ENCODE measurements at places on chromosomes 4 and X.

DNA sequence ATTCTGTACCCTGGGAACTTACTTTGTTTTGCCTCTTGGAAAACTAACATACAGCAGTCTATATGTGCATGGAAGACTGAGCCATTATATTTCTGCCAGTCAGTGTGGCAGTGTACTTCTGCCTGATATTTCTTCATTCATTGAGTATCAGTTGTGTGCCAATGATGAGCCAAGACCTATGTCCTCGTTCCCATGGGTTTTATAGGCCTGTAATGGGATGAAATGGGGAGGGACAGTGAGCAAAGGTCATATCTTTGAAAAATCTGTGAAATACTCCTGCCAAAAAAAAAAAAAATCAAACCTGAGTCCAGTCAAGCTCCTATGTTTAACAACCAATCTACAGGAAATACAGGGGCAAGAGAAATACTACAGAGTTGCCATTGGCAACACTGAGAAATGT lies 9.1 kb downstream of the NSD2 start:
- no peak for DNase-seq

DNA sequence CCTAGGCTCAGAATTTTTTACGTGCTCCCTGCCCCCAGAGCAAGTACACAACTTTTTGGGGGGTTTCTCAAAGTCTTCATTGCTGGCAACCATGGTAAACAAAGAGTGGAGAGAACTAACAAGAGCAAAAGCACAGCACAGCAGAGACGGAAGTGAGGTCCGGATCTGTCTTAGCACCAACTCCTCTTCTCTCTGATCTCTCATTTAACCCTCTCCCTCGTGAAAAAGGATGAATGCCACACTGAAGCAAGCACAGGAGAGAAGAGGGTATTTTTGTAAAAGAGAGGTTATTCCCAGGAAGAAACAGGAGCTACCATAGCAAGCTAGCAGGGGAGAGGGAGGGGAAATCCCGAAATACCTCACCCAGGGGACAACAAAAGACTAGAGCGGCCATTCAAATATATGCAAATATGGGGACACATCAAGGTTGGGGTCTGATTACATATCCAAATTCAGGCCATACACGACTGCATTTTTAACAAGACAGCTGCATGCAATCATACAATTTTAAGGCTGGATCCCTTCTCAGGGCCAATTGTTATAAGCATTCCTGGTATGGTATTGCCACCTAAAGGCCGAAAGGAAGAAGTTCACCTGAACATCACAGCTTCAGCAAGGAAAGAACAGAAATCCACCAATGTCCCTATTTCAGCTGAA lies 46.6 kb downstream of the CD40LG start:
- peak; percentile 42 for DNase-seq

DNA sequence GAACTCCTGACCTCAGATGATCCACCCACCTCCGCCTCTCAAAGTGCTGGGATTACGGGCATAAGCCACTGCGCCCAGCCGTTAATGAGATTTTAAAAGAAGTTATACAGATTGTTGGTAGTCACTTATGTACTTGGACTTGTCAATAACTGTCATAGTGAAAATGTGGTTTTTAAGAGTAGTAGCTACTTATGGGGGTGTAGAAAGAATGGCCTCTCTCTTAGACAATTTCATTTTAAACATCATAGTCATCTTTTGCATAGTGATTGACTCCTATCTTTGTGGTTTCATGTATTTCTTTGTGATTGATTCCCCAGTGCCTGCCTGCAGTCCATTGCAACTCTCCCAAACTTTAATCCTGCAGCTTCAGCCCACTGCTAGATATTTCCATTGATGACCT lies 17.4 kb downstream of the FAM199X start:
- DNase-seq, result no peak

- DNase-seq, result no peak
These were observed 202.3 kb downstream of the PARM1 start for GRCh38 chr4:75135068-75135825.

DNA sequence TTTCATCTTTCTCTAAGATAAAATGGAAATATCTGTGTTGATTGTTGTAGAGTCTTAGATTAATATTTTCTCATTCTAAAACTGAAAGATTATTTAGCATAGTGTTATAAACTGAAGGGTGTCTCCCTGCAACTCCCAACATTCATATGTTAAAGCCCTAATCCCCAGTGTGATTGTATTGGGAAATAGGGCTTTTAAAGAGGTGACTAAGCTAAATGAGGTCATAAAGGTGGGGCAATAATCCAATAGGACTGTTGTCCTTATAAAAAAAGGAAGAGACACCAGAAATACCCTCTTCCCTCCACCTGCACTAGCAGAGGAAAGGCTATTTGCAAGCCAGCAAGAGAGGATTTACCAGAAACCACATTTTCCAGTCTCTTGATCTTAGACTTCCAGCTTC lies 1626.4 kb downstream of the C4orf33 start:
- DNase-seq, result no peak

DNA sequence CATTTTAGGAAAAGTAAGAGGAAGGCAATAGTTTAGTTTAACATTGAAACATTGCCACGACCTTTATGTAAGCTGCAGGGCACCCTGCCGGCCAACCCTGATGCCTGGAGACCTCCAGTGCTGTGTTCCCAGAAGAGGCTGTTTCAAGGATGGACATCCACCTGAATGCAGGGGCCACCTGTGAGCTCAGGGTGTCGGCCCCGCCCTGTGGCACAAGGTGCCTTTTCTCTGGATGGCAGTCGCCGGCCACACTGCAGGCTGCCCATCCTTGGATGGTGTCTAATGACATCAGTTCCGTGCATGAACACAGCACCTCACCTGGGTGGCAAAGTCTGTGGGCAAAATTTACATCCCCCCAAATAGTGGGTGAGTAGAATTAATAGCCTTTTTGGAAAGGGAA lies 180.0 kb downstream of the AFAP1 start:
- no peak for DNase-seq

GRCh38 chr4:174005422-174005821 lies 278.0 kb downstream of the FBXO8 start:
- no peak for DNase-seq

DNA sequence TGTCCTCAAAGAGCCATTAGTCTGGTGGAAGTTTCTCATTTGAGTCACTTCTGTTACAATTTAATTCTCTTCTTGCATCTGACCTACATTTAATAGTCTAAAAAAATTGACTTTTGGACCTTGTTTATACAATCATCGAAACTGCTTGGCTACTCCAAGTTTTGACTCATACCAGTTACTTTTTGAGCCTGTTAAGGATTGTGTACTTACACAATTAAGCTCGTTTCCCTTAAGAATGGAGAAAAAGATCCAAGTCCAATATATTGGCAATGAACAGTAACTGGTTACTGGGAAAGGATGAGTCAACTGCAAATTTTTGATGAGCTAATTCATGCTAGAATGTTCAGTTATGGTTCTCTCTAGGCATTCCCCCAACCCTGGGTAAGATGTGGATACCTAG lies 58.2 kb downstream of the DCX start:
- DNase-seq, result no peak

DNA sequence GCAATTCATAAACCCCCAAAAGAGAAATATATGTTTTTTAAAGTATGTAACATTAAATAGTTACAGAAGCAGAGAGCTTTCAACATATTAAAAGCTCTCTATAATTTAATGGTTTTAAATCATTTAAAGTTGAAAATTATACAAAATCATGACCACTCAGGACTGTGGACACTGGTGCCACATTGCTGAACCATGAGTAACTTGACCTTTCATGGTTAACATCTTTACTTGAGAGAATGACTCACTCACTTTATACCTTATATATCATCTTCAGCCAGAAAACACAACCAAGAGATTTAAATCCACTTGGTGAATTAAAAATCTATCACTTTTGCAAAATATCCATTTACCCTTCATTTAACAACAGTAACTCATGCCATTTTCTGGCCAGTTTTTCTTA lies 584.3 kb upstream of the SMIM31 start:
- no peak for DNase-seq

- no peak for DNase-seq
These were observed 182.9 kb upstream of the TACR3 start for GRCh38 chr4:103902730-103903129.

- no peak for DNase-seq
These were observed 6.0 kb downstream of the GPKOW start for GRCh38 chrX:49117581-49117980.

GRCh38 chrX:39592776-39593175 lies 505.0 kb downstream of the BCOR start:
- no peak for DNase-seq

GRCh38 chr4:17033025-17033767 lies 134.8 kb upstream of the LDB2 start:
- no peak for DNase-seq

- no peak for DNase-seq
These were observed 657.4 kb downstream of the SPRY1 start for GRCh38 chr4:124053872-124054538.

DNA sequence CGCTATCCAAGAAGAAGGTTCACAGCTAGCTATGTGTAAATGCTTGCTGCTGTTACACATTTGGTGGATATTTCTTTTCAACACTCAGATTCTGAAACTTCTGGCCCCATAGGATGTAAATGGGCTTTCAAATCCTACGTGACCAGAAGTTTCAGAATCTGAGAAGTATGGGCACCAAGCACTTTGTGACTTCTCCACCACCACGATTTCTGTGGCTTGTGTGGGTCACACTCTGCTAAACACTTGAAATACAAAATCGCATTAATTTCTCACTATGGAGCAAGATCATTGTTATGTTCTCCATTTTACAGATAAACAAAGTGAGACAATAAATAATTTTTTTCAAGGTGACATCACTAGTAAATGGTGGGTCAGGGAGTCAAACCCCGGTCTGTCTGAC lies 259.4 kb upstream of the JADE1 start:
- no peak for DNase-seq

DNA sequence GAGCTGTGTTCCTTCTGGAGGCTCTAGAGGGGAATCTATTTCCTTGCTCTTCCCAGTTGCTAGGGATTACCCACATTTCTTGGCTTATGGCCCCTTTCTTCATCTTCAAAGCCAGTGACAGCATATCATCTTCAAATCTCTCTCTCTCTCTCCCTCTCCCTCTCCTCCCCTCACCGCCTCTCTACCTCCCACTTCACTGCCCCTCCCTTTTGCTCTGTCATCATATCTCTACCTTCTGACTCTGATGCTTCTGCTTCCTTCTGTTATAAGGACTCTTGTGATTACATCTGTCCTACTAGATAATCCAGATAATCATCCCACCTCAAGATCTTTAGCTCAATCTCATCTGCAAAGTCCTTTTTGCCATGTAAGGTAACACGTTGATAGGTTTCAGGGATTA lies 93.1 kb upstream of the TEX13D start:
- no peak for DNase-seq

DNA sequence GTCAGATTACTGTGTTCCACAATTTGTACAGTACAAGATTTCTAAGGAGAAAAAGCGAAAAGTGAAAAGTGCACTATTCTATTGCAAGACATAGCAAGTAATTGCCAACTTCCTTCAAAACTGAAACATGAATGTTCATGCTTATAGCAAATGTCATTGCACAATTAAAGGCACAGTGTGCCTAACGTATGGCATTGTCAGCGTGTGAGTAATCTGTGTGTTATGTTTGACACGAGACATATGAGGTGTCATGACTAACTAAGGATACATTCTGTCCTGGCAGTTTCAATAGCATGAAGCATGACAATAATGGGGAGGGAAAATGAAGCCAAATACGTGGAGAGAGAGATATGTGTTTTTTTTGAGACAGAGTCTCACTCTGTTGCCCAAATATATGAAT lies 33.6 kb upstream of the TBC1D9 start:
- no peak for DNase-seq

Measured in NCI-H2107 (cell line).